ENCODE measurements at places on chromosomes 1 and 21.

GRCh38 chr1:96968541-96968940, 247.0 kb downstream of the PTBP2 start:
- no peak for DNase-seq

- no peak for DNase-seq
Observed at GRCh38 chr1:64502931-64503330, 33.0 kb downstream of the CACHD1 start.

DNA sequence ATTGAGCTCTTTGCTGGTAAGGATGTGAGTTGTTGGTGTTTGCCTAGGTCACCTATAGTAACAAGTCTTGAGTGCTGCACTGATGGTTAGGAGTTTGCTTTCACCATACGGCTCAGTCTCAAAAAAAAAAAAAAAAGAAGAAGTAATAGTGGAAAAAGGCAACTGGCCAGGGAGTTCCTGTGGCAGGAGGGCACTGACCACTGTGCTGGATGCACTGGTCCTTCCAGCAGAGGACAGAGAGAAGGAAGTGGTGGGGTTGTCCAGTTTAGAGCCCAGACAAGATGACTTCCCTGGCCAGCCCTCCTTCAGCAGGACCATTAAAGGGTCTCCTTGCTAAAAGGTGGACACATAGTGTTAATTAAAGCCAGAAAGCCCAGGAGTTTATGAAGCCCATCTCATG, 11.9 kb upstream of the PTCH2 start:
- no peak for DNase-seq

- no peak for DNase-seq
Observed at GRCh38 chr1:60655679-60656355, 426.5 kb upstream of the NFIA start.

DNA sequence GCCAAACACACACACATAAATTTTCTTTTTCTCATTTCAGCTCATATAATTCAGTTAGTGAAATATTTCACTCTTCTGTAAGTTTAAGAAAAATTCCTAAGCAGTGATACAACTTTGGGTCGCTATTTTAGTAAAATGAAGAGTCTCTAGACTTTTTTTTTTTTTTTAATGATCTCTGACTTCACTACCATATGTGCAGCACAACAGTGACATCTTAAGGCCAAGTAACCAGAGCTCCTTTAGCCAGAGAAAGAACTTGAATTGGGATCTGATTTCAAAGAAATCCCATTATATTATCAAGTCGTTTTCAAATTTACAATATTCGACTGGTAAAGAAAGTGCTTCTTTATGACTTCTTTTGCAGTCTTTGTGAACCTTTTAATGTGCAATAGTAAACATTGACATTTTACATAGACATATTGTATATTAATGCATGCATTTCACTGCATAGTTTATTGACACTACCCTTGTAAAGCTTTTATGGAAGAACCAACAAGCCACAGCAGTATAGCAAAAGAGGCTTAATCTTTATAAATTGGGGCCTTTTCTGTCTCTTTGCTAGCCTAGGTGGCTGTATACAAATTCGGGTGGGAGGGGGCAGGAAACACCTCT, 62.2 kb downstream of the LRRC40 start:
- DNase-seq, result peak; percentile 46

GRCh38 chr1:219788091-219788490, 140.3 kb downstream of the SLC30A10 start:
- no peak for DNase-seq

GRCh38 chr1:167904652-167905130, 9.2 kb downstream of the ADCY10 start:
- DNase-seq, result no peak

- DNase-seq, result no peak
Observed at GRCh38 chr1:208918160-208918559, 665.4 kb upstream of the CAMK1G start.

Measured in forelimb muscle (tissue), 1 donor.